Lower lobe of right lung (tissue), 2 donors: ENCODE measurements at places on chromosomes 3 and 15.

DNA sequence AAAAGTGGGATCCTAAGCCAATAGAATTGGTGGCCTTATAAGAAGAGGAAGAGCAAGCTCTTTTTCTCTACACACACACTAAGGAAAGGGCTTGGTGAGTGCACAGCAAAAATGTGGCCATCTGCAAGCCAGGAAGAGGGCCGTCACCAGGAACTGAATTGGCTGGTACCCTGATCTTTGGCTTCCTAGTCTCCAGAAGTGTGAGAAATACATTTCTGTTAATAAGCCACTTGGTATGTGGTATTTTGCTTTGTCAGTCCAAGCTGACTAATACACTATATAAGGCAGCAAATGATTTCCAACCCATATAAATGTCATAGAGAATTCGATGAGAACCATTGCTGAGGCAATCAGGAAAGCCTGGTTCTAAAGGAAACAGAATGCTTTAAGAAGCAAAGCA lies 816.3 kb upstream of the SEMA6D start:
- DNase-seq: no peak

- DNase-seq: no peak
These were observed 6.4 kb downstream of the PDE8A start for GRCh38 chr15:84987949-84988624.

DNA sequence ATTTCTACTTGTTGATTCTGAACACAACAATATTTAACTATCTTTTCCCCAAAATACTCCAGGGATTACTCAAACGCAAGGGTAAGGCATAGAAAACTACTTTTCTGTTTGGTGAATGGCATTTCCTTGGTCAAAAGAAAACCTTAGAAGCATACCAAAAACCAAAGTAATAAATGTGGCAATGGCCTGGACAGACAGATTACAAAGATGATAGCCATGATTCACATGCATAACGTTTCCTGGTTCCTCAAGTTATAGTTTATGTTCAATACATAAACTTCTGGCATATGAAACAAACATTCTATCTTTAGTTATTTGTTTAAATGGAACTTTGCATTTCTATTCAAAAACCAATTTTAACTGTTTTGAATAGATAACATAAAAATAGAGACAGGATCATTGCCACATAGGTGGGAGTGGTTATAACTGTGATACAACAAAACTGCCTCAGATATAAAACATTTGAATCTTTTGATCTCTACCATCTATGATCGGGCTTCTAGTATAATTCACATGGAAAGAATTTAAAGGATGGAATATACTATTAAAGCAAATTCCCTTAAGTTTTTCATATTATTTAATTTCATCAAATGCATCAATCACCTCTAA lies 32.1 kb downstream of the FOXP1 start:
- no peak for DNase-seq

- no peak for DNase-seq
These were observed 9.6 kb upstream of the BTLA start for GRCh38 chr3:112508860-112509259.

- DNase-seq: no peak
These were observed 3.0 kb downstream of the KNG1 start for GRCh38 chr3:186719945-186720739.

GRCh38 chr3:100075851-100076730 lies 38.2 kb downstream of the FILIP1L start:
- no peak for DNase-seq

DNA sequence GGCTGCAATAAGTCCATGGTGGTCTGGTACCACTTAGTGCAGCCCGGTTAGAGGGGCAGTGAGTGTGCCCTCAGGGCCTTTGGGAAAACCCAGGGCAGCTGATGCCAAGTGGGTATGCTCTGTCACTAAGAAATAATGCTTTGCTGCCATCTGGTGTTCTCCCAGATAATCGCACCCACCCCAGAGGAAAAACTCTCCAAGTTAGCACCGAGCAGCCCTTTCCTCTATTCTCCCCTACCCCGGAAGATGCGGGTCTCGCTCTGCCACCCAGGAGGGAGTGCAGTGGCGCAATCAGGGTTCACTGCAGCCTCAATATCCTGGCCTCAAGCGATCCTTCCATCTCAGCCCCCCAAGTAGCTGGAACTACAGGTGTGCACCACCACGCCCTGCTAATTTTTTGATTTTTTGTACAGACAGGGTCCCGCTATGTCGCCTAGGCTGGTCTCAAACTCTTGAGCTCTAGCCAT lies 21.3 kb upstream of the DAPK2 start:
- DNase-seq: no peak

DNA sequence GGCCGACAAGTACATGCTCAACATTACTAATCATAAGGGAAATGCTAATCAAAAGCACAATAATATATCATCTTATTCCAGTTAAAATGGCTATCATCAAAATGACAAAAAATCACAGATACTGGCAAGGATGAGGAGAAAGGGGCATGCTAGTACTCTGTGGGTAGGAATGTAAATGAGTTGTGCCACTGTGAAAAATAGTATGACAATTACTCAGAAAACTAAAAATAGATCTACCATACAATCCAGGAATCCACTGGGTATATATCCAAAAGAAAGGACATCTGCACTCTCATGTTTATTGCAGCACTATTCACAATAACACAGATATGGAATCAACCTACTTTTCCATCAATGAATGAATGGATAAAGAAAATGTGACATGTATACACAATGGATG lies 1256.5 kb downstream of the SI start:
- no peak for DNase-seq

- DNase-seq: no peak
These were observed 57.7 kb downstream of the SEMA5B start for GRCh38 chr3:122969585-122970469.

GRCh38 chr3:75396316-75396802 lies 267.8 kb upstream of the FRG2C start:
- DNase-seq: no peak

DNA sequence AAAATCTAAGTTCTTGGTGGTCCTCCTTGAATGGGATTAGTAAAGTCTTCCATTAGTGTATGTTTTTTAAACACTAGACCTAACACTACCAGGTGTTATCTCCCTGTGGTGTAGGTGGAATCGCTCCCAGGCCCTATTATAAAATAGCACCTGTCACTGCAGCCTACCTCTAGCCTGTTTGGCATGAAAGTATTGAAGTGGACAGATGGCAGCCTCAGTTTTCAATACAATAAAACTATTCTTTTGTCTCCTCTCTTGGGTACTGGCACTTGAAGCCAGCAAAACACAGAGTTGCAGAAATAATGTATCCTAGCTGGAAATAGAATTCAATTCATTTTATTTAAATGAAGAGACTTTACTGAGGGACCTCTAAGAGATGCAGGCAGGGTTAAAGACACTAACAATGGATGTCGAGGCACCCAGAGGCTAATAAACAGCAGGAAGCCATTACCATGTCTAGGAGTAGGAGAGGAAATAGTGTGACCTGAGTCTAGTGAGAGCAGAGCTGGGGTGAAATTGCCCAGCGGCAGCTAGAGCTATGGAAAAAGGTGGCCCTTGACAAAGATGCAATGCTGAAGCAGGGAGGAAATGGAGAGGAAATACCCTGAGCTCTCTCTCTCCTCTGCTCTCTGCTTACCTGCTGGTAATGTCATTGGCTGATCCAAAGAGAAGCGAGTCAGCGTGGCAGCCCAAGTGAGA lies 49.1 kb upstream of the TMEM158 start:
- DNase-seq: no peak

- DNase-seq: no peak
These were observed 150.1 kb downstream of the TPRA1 start for GRCh38 chr3:127440384-127440783.

- no peak for DNase-seq
These were observed 33.3 kb upstream of the GABRB3 start for GRCh38 chr15:26806151-26806550.

DNA sequence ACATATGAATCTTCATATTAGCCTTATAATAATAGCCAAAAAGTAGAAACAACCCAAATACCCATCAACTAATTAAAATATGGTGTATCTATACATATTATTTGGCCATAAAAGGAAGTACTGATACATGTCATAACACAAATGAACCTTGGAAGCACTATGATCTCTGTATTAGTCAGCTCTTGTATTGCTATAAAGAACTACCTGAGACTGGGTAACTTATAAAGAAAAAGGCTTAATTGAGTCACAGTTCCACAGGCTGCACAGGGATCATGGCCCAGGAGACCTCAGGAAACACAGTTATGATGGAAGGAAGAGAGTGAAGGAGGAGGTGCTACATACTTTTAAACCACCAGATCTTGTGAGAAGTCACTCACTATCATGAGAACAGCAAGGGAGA lies 16.0 kb upstream of the CCR2 start:
- DNase-seq: no peak

DNA sequence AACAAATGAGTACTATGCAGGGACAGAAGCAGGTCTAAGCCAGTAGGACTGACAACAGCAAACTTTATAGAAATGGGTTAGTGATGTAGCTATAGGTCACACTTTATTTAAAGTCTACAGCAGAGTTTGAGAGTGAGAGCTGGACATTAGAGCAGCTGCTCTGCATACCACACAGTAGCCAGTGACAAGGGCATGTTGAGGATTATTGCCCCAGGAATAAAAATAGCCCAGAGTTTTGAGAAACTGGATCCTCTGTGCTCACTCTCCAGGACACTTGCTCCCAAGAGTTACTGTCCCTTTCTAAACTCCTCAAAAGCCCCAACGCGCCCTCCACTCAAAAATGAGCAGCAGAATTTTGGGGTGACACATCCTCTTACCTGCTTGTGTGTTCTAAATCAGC lies 21.1 kb downstream of the LRTM1 start:
- no peak for DNase-seq

DNA sequence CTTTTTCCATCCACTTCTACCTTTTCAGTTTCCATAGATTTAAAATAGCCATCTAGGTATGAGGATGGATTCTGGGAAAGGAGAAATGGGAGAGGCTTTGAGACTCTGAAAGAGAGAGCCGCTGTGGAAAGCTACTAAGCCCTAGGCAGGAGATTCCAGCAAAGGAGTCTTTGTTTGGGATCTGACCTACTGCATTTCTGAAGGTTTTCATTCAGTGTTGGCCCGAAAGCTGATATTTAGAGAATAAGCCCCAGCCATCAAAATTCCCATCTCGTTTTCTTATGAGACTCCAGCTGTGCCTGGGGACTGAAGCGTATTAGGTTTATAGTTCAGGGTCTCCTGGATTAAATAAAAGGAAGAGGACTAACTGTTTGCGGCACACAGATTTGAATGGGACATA lies 19.5 kb downstream of the LIPH start:
- no peak for DNase-seq

DNA sequence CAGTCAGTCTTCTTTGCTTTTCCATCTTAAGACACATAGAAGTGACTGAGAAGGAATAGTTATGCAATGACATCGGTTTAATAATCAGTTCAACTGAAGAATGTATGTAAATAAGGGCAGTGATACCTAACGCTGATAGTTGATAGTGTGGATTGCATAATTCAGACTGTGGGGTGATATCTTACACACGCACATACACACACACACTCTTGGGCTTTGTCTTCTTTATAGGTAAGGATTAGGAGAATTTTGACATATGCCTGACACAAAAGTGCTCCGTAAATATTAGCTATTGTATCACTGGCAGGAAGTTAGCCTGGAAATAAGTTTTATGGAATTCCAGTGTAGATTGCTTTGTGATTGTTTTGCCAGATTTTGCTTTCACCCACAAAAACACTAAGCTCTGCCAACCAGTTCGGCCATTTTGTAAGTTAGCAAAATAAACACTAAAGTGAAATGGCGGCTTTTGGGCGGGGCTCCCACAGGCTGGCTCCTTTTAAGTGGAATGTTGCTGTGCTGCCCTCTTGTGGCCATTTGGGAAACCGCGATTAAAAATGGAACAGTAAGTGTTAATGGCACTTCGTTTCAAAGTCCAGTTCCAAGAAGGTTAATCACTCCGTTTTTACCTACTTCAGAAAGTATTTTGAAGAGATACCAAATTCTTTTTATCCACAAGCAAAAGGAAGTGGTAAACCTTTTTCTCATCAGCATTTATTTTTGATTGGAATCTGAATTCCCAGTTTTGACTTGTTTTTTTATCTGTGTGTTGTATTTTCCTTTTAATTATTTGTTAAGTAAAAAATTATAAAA lies 17.7 kb downstream of the CHD2 start:
- peak; percentile 95 for DNase-seq

GRCh38 chr15:49406352-49407118 lies 16.5 kb upstream of the FGF7 start:
- no peak for DNase-seq

DNA sequence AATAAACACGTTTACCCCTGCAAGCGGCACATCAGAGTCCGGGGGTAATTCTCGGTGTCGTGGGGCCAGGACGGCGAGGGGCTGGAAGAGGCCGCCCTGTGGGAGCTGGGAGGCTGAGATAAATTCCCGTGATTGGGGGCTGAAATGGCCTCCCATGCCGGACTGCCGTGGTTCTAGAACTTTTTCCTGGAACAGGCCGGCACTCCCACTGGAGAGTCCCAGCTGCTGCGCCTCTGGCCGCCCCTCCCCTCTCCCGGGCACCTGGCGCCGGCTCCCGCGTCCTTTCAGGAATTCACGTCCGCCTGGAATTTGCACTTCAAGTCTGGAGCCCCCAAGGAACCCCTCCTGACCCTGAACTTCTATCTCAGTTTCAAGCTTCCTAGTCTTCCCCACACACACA lies 10.8 kb upstream of the LRRC2 start:
- DNase-seq: no peak

DNA sequence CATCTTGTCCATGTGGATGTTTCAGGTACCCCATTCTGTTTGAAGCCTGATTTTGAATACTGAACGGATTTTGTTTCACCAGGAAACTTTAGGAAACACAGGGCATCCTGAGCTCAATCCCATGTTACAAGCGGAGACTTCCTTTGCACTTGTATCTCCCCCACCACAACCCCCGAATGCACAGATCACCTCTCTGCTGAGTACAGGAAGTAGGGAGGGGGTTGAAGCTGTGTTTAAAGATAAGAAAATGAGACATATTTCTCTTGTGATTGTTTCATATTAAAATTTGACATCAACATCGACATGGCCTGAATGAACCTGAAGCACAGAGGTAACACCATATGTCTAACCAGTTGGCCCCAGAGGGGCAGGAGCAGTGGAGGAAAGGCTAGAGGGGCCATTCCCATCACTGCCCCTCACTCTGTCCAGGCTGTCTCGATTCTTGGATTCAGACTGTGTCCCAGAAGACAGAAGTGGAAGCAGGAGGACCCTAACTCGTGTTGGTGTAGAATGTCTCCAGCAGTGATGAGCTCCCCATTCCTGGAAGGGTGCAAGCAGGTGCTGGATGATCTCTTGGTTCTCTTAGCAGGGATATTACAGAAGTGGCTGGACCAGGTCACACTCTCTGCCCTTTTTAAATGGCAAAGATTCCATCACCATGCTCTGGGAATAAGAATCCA lies 59.6 kb upstream of the IQSEC1 start:
- DNase-seq: no peak

- DNase-seq: no peak
These were observed 101.3 kb upstream of the NANOGP8 start for GRCh38 chr15:35186346-35186745.

- no peak for DNase-seq
These were observed 29.7 kb downstream of the AMOTL2 start for GRCh38 chr3:134344560-134344959.

DNA sequence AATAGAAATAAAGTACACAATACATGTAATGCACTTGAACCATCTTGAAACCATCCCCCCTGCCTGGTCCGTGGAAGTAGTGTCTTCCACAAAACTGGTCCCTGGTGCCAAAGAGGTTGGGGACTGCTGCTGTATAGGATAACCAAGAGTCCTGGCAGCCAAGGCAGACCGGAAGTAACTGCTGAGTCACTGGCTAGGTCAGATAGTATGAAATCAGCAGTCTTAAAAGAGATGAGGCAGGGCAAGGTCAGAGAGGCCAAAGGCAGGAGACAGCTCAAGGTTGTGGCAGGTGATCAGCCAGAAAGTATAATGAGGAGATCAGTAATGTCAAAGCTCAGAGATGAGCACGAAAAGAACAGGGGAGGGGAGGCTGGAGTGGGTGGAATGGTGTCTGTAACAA lies 60.2 kb downstream of the MAP3K13 start:
- DNase-seq: no peak
